CD4-positive, alpha-beta memory T cell (primary cell): ENCODE measurements at places on chromosomes 16 and 17.

- DNase-seq: peak; percentile 47
Measured at GRCh38 chr17:1203111-1203966, 23.6 kb upstream of the ABR start.

DNA sequence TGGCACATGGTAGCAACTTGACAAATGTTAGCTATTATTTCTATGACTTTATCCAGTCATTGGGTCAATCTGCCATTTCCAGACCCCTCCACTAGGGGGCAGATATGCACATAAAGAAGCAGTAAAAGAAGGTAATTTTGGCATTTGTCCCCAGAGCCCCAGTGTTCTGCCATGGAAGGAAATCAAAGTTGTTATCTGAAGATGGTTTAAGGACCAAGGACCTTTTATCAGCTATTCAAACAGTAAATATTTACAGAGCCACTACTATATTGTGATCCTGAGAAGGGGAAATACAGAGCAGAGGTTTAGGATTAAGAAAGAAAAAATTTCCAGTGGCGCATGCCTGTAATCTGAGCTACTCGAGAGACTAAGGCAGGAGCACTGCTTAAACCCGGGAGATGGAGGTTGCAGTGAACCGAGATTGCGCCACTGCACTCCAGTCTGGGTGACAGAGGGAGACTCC is 20.0 kb downstream of the TRAF4 start:
- peak; percentile 75 for DNase-seq

- no peak for DNase-seq
Measured at GRCh38 chr16:53898993-53899392, 195.0 kb downstream of the FTO start.

DNA sequence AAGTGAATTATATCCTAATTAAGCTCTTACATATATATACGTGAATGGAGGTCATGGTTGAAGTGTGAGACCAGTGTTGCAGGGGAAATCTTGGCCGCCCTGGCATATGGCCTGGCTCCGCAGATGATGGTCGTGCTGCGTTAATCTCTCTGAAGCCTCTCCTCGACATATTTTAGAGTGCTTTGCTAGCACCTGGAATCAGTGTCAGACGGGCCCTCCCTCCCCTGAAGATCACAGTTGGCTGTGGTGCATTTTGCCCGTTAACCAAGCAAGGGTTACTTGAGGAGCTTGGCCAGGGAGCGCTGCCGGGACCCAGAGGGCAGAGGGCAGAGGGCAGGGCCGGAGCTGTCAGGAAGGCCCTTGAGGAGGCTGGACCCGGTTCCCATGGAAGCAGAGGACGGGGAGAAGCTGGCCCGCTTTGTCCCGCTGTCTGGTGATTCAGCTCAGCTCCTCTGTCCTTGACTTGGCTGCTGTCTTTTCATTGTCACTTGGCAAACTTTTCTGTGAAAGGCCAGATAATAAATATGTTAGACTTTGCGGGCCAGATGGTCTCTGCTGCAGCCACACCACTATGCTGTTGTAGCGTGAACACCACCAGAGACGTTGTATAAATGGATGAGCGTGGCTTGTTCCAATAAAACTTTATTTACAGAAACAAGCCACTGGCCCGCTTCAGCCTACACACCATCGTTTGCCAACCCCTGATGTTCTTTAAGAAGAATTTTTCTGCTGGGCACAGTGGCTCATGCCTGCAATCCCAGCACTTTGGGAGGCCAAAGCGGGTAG is 32.3 kb downstream of the CIBAR2 start:
- DNase-seq: no peak

- no peak for DNase-seq
Measured at GRCh38 chr17:46930051-46930450, 7.1 kb downstream of the GOSR2 start.

DNA sequence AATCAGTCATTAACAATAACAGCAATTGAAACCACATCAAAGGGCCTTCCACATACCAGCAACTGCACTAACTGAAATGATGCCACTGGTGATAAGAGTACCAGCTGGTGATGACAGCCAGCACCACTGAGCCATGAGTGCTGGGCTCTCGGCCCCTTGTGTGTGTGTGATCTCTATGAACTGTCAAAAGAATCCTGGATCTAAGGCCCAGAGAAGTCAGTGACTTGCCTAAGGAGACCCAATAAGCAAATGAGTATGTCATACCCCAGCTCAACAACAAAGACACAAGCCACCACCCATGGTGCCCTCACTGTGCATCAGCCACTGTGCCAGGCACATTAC is 220.9 kb downstream of the ZNF423 start:
- no peak for DNase-seq
